AG04449 (cell line): ENCODE measurements at places on chromosomes 5 and 9.
A peak's percentile ranks its signal among the peaks of the same experiment; 100 is the strongest.

- no peak for DNase-seq
Observed at GRCh38 chr9:100411472-100412283, 15.3 kb upstream of the MSANTD3 start.

DNA sequence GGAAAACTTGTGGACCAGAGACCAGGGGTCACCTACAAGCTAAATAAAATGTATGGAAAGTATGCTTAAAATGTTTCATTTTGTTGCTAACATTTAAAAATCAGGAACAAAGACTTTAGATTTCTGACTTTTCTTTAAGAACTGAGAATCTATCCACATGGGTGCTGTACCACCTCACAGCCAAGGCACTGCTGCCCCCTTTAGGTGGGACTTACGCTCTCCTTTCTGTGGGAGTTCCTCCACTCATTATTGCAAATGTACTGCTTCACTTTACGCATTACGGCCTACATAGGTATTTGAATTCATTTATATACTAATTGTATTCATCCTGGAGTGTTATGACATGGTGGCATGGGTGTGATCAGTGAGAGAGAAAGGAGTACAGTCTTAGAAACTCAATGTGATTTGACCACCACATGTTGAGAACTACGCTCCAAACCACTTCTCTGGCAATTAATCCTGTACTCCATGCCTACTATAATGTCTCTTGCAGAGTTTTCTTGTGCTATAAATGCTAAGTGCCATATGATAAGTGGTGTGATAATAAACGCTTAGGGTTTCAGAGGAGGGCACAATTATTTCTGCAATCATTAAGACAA is 24.7 kb upstream of the CETN3 start:
- no peak for DNase-seq

- DNase-seq = no peak
Observed at GRCh38 chr9:117868594-117868993, 164.4 kb downstream of the TLR4 start.

DNA sequence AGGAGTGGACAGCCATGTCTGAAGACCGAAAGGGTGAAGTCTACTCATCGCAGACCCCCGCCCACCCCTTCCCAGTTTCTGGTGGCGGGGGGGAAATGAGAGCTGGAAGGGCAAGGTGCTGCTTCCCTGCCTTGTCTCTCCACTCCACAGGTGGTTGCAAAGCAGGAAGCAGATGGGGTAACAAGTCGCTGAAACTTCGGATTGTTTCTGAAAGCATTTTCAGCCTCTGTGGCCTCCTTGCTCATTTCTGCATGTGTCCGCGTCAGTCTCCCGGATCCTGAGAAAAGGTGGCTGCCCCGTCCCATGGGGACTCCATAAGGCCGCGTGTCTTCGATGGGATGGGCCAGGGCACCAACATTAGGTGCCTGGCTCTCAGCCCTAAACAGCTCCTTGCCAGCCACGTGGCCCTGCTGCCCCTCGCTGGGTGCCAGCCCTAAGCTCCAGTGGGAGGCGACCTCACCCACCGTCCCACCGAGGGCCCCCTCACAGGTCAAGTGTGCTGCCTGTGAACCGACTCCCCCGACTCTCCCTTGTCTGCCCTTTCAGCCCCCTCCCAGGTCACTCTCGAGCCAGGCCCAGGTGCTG is 971 bp downstream of the PHYKPL start:
- DNase-seq = no peak

GRCh38 chr5:2537378-2538145 is 213.9 kb downstream of the IRX2 start:
- no peak for DNase-seq

DNA sequence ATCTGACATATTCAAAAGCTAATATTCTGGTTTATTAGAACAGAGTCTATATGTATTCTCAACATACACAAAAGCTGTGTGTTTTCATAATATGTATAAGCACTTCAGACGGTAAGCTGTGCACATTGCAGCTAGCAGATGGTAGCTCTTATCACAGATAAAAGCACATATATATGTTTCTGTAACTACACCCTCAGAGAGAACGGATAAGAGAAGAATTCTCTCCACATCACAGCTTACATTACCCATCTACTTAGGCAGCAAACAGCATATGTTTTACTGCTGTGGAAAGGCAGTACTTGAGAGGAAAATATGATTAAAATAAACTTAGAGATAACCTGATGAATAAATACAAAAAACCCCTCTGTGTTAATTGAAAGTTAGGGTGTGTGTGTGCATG is 450.9 kb upstream of the ZNF608 start:
- DNase-seq = no peak

- no peak for DNase-seq
Observed at GRCh38 chr9:83444110-83444509, 94.1 kb downstream of the FRMD3 start.

- no peak for DNase-seq
Observed at GRCh38 chr9:127531676-127532075, 80.4 kb downstream of the LRSAM1 start.

GRCh38 chr9:91180240-91180929 is 181.3 kb downstream of the AUH start:
- no peak for DNase-seq

GRCh38 chr5:174384509-174384947 is 339.0 kb downstream of the NSG2 start:
- peak; percentile 50 for DNase-seq

- no peak for DNase-seq
Observed at GRCh38 chr5:27083449-27084415, 45.3 kb upstream of the CDH9 start.

DNA sequence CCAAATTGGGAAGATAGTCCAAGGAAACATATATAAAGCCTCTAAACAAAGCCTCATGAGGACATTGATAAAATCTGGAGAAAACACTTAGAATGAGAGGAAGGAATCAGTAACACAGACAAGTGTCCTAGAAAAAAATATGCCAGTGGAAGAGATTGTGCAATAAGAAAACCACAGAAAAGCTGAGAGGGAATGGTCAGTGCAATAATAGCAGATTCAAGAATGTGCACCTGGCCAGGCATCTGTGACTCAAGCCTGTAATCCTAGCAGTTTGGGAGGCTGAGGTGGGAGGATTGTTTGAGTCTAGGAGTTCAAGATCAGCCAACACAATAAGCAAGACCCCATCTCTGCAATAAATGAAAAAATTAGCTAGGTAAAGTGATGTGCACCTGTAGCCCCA is 691.2 kb upstream of the CDH6 start:
- no peak for DNase-seq

GRCh38 chr5:100232736-100233135 is 302.4 kb upstream of the FAM174A start:
- DNase-seq = no peak

- DNase-seq = no peak
Observed at GRCh38 chr9:91816356-91816755, 133.7 kb downstream of the ROR2 start.

GRCh38 chr5:157100140-157100679 is 8.6 kb downstream of the HAVCR2 start:
- no peak for DNase-seq

- DNase-seq = no peak
Observed at GRCh38 chr5:167571824-167572223, 719.6 kb upstream of the WWC1 start.

- no peak for DNase-seq
Observed at GRCh38 chr5:74424162-74424868, 216.2 kb downstream of the ENC1 start.

DNA sequence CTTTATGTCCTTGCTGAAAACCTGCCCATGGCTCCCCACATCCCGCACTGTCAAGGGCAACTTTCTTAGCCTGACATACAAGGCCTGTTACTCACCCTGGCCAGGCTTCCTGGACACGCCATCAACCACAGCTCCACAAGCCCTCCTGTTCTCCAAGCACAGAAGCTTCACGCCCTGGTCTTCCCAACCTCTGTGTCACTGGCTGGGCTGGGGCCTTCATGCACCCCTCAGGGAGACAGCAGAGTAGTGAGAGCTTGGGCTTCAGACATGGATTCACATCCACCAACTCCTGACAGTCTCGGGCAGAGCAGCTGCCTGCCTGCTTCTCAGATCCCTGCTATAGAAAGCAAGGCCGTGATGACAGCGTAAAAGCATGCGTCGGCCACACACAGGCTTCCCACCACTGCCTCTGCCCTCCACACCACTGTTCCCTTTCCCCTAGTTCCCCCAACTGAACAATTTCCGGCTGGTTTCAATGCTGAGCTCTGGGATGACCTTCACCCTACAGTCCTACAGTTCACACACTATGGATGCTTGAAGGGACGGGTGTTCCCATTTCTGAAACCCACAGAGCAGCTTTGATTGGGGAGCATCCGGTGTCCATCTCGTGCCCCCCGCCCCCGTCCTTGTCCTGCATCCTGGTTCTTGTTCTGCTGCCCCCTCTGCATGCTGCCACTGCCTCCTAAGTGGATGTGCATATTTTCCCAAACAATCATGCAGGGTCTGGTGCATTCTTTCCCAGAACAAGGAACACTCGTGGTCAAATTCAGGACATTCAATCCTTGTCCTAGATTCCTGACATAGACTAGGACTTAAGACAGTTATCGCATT is 33.4 kb upstream of the ADAMTS2 start:
- peak; percentile 80 for DNase-seq

DNA sequence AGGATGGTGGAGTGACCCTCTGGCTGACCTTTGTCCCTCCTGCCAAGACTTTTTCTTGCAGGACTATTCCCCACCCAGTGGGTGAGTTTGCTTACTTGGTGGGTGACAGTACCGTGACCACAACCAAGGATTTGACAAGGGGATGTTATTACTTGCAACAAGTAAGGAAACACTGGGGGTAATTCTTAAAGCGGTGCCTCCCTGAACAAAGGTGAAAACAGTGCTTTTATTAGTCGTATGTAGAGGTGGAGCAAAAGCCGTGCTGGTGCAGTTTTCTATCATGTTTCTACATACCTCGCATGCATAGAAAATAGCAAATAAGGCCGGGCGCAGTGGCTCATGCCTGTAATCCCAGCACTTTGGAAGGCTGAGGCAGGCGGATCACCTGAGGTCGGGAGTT is 41.0 kb upstream of the KDM4C start:
- no peak for DNase-seq

DNA sequence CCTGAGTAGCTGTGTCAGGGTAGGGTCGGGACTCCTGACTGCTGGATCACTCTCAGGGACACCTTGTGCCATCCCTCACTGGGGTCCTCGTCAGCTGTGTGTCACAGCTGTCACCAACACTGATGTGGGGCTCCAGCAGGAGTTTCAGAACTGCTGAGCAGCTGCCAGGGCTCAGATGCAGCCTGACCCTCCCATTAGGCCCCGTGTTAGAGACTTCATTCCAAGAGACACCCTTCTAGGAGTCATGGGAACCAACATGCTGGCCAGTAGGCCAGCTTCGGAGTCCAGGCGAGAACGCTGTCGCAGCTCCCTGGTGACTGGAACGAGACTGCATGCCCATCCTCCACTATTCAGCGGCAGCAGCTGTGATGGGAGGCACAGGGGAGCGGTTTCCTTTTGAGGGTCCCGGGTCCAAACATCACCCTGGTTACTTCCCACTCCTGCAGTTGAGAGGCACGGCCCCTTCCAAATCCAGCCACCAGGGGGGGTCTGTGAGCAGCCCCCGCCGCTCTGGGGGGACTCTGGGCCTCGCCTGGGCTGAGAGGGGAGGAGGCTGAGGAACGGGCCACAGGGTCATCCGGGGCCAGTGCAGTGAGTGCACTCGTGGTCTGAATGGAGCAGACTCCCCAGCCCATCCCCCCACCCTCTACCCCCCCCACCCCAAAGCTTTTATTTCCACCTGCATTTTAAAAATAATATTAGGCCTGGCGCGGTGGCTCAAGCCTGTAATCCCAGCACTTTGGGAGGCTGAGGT is 12.6 kb upstream of the TCF7 start:
- DNase-seq = no peak

GRCh38 chr5:179963375-179963774 is 55.7 kb upstream of the TBC1D9B start:
- DNase-seq = no peak

DNA sequence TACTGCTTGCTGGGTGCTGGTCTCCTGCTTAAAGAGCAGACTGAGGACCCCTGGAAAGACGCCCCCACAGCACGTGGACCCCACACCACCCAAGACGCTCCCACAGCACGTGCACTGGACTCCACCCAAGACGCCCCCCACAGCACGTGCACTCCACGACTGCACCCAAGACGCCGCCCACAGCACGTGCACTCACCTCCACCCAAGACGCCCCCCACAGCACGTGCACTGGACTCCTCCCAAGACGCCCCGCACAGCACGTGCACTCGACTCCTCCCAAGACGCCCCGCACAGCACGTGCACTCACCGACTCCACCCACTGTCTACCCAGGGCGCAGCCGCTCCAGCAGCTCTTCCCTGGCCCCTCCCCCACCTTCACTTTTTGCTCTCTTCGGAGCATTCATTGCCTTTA is 50.5 kb downstream of the EHMT1 start:
- no peak for DNase-seq

- DNase-seq = no peak
Observed at GRCh38 chr9:24518545-24518944, 27.2 kb downstream of the IZUMO3 start.

GRCh38 chr9:113955076-113955752 is 79.1 kb downstream of the ZNF618 start:
- no peak for DNase-seq

- no peak for DNase-seq
Observed at GRCh38 chr5:132257131-132258101, at the start of gene PDLIM4. Gene PDLIM4 (plus strand): TSS chr5:132257696. CDS start chr5:132257735, 39 bp downstream.

DNA sequence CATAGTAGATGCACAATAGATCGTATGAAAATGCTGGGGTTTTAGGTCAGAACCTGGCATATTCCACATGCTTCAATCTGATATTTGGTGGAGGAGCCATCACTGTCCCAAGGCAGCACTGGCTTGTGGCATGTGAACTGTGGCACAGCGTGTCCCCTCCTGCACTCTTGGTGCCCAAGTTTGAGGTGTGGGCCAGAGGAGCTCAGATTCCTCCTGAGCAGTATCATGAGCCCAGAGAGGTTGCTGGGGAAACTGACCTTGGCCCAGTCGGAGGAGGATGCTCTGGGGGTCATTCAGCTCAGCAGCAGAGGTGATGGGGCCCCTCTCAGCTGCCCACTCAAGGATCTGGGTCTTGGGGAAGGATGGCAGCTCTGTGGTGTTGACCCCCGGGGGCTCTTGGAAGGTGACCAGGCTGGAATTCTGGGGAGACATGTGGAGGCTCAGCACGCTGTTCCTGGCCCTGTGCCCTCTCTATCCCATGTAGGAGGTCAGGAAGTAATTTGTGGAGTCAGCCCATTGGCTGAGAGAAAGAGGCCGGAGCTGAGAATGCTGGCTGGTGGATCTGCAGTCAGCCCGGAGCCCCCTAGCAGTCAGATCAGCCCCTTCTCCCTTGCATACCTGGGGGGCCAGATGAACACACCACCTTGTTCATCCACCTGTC is 23.7 kb downstream of the FPGS start:
- no peak for DNase-seq
